ENCODE measurements at places on chromosomes 3 and 15.

GRCh38 chr3:141539431-141540187 lies 52.8 kb downstream of the RASA2 start:
- DNase-seq: no peak

DNA sequence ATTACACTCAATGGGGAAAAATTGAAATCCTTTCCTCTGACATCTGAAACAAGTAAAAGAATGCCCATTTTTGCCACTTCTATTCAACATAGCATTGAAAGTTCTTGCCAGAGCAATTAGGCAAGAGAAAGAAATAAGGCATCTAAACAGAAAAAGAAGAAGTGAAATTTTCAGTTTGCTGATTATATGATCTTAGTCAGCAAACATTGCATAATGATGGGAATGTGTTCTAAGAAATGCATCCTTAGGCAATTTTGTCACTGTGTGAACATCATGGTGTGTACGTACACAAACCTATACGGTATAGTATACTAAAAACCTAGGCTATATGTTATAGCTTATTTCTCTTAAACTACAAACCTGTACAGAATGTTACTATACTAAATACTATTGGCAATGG lies 278.0 kb downstream of the CGGBP1 start:
- no peak for DNase-seq

- DNase-seq: no peak
These were observed 223.7 kb downstream of the MAGI1 start for GRCh38 chr3:65814845-65815578.

DNA sequence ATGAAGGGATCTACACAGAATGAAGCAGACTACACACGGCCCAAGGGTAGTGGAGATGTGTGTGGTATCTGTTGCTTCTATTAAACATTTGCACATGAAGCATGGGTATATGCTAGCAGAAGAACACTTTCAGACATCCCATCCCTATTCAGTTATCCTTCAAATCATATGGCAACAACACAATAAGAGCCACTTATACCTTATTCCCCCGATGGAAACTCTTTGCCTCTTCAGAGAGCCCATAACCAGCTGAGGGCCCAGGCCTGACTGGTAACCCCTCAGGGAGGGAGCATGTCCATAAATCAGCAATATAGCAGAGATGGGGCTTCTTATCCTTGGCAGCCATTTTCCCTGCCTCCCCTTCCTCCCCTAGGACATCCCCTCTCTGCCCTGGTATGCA lies 210.6 kb downstream of the FHIT start:
- no peak for DNase-seq

DNA sequence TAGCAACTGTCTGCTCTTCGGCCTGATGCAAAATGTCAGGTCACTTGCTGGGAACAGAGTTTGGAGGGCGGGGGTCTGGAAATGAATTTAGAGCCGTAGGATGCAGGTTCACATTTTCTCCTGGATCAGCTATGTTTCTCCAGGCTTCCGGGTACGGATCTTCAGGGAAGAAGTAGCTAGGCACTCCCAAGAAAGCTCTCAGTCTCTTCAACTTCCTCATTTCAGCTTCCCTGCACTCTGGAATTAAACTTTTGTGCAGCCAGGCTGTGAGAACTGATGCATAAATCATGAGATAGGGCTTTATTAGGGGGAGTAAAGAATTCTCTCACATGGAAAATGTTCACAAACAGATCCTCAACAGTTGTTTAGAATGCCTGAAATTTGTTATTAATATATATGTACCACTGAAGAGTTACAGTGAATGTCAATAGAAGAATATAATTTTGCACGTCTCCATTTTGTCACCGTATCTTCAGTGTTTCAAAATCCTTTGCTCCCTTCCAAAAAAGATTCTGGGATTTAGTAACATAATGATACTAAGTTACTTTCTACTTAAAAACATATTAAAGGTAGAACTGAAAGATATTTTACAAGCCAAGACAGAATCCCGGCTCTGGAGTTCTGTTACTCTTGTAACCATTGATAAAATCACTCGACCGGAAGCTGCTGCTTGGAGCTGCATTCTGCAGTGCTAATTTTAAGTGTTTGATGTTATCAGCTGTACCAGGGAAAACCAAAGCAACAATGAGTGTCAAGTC lies 178.5 kb upstream of the P2RY1 start:
- no peak for DNase-seq

DNA sequence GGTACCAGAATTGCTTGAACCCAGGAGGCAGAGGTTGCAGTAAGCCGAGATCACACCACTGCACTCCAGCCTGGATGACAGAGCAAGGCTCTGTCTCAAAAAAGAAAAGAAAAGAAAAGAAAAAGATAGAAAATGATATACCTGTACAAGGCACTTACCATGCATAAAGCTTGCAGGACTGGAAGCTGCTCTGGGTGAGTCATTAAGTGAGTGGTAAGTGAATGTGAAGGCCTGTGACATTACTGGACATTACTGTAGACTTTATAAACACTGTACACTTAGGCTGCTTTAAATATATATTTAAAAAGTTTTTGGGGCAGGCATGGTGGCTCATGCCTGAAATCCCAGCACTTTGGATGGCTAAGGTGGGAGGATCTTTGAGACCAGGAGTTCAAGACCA lies 99.2 kb downstream of the SLMAP start:
- no peak for DNase-seq

DNA sequence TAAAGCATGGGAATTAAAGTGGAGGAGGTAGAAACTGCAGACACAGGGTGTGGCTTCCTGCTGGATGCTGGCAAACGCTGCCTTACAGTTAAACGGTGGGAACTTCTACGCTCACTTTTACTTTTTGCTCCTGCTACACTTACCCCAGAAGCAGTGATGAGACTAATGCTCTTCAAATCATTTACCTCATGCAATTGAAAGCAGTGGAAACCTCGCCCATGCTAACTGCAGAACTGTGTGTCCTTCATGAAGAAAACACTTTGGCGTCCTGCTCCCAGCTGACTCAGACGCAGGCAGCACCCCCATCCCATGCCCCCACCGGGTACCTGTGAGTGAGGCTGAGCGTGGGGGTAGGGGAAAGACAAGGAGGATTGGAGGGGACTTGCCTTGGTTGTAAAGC lies 31.8 kb downstream of the UPK1B start:
- no peak for DNase-seq

GRCh38 chr15:55827204-55827603 lies 84.3 kb upstream of the PRTG start:
- DNase-seq: no peak

GRCh38 chr3:188754267-188754666 lies 417.5 kb upstream of the TPRG1 start:
- DNase-seq: no peak

- DNase-seq: no peak
These were observed 1.8 kb downstream of the CLASP2 start for GRCh38 chr3:33716227-33716626.

DNA sequence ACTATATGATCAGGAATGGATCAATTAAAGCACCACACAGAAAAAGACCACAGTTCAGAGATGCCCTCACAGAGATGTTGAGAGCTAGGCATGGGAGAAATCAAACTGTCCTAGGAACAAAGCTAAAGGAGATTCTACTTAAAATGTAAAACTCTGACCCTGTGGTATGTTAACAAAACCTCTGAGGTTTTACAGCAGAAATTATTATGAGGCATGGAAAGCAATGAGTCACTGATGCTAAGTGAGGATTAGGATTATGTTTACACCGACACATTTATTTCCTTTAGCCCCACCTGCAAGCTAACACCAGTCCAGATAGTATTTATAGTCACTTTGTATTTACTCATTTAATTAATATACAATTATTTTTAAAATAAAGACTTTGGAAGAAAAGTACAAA lies 1242.2 kb downstream of the OTOL1 start:
- DNase-seq: no peak

- no peak for DNase-seq
These were observed 368.1 kb upstream of the UBE2E2 start for GRCh38 chr3:22835041-22835440.

DNA sequence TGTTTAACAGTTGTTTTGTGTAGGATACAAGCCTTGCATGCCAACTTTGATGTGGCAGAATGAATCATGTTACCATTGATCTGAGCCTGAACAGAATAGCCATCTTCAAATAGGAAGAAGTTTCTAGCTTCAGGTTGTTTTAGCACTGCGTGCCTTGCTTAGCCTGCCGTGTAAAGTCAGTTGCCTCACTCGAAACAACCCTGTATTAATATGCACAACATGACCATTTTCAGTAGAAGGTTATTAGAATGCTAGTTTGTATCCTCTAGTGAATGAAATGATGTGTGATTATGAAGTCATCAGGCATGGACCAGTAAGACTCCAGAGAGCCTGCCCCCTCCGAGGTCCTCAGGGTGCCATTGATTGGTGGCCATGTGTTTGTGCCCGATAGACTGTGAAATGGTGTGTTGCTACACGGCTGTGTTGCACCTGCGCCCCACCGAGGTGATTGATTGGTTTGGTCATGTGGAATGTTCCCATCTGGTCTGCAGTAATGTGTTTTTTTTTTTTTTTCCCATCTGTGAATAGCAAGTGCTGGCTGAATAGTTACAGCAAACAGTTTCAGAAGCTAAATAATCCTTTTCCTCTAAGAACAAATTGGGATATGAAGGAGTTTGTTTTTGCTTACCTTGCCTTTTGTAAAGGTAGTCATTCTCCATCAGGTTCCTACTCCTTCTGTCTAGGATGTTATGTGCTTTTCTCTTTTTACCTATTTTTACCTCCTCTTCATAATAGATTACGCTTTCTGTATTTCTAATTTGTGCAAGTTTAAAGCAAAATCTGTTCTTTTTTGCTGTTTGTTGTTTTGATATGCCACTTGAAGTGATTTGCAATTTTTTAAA lies 214.9 kb downstream of the TCF12 start:
- no peak for DNase-seq

DNA sequence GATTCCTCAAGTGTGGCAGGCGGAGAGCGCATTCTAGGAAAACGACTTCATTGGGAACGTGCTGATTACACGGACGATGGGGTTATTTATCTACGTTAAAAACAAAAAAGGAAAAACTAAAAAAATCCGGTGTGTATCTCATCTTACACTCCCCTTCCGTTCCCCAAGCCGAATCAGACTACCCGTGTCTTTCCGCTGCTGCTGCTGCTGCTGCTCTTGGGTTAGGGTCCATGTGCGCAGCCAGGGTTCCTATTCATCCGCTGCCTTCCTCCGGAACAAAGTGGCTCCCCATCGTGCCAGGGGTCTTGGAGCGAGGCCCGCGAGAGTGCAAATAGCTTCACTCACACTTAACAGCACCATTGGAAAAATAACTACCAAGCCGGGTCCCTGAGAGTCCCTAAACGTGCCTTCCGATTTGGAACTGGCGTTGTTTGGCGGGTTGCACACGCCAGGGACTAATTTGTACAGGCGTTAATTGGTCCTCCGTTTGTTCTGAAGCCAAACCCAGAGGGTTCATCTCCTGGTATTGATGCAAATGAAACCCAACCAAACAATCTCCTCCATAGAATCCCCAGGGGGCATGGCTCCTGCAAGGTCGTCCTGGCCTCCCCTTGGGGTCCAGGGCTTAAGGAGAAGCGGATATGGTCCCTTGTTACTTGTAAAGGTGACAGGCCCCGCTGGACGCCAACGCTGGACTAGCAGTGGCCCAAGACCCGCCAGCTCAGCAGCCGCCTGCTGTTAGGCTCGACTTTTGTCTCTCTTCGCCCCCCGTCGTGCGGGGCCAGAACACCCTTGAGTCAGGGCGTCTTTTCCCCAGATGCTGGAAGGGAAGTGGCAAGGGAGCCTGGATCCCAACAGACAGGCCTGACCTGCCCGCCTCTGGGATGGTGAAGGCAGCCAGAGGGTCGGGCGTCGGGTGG lies 11.0 kb upstream of the ONECUT1 start:
- no peak for DNase-seq

DNA sequence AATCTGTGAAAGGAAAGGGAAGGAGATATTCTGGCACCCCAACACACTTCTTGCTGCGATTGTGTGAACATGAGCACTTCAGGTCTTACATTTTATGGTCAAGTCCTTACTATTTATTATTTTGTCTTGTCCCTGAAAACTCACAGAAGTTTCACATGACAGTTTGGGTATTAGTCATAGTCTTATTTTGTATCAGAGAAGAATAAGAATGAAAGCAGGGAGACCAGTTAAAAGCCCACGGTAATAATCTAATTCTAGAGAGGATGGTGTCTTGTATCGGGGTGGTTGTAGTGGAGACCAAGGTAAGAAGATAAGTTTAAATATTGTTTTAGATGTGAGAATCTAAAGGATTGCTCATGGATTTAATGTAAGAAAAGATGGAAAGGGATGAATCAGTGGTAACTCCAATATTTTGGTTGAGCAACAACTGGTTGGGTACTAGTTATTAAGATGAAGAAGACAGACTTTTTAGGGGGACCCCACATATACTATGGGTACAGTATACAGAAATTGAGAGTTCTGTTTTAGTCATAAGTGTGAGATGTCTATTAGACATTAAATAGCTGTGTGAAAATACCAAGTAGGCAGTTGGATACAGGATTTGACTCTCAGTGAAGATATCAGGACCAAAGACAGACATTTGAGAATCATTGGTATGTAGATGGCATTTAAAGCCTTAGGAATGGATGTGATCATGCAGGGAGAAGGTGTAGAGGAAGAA lies 227.6 kb downstream of the MFSD1 start:
- DNase-seq: no peak

DNA sequence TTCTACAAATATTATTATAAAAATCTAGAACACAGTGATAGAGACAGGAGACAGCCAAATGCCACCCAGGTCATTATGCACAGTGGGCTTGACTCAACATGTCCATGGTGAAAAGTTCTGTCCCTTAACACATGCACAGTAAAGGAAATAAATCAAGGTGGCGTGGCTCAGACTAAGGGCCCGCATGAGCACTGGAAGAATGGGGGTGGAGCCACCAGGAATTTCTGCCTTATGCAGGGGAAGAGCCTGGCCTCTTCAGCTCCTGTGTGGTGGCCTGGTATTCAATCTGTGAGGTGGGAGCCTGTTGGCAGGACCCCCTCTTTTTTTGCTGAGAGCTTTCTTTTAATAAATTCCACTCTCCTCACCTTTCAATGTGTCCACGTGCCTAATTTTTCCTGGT lies 17.2 kb upstream of the SPG21 start:
- DNase-seq: no peak

GRCh38 chr3:59320080-59320479 lies 270.3 kb upstream of the CFAP20DC start:
- DNase-seq: no peak

- no peak for DNase-seq
These were observed 291.0 kb downstream of the TBL1XR1 start for GRCh38 chr3:176906046-176906905.

DNA sequence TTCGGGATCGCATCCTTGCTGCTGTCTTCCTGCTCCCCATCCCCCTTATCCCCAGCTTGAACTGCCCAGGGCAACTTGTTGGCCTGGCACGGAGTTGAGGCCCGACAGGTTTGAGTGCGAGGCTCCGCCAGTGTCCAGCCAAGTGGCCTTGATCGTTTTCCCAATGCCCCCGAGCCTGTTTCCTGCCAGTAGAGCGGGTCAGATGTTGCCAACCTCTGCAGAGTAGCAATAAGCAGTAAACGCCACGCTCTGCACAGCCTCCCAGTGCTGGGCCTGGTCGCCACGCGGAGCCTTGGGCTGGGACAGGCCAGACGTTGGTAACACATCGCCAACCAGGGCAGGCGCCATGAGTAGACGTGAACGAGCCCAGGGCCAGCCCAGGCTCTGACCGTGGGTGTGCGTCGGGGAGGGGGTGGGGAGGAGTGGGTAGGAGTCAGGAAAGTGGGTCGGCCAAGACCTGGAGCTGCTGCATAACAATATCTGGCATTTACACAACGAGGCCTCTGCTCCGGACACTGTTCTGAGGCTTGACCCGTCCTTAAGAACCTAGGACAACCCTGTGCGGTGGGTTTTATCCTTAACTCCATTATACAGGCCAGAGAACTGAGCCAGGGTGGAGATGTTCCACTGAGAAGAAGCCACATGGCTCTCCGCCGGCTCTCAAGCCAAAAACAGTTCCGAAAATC lies 444 bp upstream of the ABHD14A start:
- no peak for DNase-seq
